ENCODE measurements at places on chromosomes 12 and 14.
A peak's percentile ranks its signal among the peaks of the same experiment; 100 is the strongest.

- DNase-seq = no peak
These were observed 36.3 kb upstream of the WDR89 start for GRCh38 chr14:63677891-63678379.

DNA sequence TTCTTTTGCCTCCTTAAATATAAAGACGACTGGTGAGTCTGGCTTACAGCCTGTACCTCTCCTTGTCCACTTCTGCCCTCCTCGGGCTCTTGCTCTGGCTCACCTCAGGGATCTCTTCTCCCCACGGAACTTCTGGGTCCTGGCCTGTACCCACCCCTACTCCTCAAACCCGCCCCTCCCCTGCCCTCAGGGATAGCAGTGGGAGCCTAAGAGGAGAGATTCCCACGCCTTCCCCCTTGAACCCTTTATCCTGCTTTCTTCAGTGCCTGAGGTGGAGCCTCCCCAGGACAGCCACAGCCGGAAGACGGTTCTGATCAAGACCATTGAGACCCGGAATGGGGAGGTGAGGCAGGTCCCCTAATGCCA is 2.7 kb downstream of the PRPH start:
- no peak for DNase-seq

GRCh38 chr14:61197416-61197815 is 83.7 kb downstream of the TMEM30B start:
- DNase-seq = no peak

DNA sequence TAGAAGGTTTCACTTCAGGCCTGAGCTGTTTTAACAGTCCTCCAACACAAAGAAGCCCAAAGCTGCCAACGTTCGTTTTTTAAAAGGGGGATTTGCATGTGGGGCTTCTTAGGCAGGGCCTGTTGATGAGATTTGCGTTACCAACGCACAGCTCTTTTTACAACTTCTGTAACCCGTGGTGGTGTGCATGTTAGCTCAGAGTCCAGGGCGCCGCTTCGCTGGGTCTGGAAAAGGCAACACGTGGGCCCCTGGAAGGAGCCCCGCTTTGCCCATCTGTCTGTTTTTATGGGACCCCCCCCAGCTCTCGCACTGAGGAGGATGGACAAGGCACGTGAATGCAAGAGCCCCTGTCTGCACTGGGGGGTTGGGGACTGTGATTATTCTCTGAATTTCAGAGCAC is 84.0 kb downstream of the ESR2 start:
- DNase-seq = no peak

DNA sequence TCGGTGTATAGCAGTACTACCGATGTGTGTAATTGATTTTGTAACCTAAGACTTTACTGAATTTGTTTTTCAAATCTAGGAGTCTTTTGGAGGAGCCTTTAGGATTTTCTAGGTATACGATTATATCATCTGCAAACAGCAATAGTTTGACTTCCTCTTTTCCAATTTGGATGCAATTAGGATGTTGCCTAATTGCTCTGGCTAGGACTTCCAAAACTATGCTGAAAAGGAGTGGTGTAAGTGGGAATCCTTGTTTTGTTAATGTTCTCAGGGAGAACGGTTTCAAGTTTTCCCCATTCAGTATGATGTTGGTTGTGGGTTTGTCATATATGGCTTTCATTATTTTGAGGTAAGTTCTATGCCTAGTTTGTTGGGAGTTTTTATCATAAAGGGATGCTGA is 171.6 kb upstream of the PDE3A start:
- peak; percentile 16 for DNase-seq

GRCh38 chr12:116280595-116281290 is 3.2 kb upstream of the MED13L start:
- DNase-seq = peak; percentile 75

DNA sequence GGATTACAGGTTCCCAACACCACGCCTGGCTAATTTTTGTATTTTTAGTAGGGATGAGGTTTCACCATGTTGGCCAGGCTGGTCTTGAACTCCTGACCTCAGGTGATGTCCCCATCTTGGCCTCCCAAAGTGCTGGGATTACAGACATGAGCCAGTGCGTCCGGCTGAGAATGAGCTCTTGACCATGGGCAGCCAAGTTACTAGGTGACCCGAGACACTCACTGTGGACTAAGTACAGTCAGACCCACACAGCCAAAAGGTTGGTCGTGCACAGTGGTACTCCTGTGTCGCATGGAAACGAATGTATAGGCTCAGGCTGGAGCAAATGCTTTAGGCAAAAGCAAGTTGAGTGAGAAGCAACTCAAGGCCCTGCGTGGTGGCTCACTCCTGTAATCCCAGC is 21.0 kb downstream of the DLK1 start:
- no peak for DNase-seq

- DNase-seq = no peak
These were observed 1096.5 kb downstream of the FSCB start for GRCh38 chr14:43410631-43411030.

DNA sequence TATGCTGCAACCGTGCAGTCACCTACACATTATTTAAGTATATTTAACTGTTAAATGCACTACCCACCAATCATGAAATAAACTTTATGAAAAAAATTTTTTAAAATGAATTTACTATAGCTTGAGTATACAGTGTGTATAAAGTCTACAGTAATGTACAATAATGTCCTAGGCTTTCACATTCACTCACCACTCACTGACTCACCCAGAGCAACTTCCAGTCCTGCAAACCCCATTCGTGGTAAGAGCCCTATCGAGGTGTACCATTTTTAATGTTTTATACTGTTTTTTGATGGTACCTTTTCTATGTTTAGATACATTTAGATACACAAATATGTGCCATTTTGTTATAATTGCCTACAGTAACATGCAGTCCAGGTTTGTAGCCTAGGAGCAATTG is 48.1 kb downstream of the KLRG1 start:
- no peak for DNase-seq

- no peak for DNase-seq
These were observed 4.2 kb upstream of the ASPG start for GRCh38 chr14:104081261-104081835.

DNA sequence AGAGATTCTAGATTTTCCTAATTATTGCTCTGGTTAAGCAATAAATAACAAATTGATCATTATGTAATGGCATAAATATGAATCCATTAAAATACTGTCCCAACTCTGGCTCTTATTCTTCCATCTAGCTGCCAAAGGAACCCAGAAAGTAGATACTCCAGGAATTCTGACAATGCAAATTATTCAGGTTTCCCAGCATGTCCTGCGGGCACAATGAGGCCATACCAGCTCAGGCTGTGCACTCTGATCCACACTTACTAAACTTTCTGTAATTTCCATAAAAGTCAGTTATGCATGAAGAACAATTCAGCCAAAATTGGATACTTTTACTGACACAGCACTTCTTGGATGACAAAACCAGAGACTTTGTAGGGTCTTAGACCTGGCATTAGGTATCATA is 576.3 kb downstream of the KCNH5 start:
- no peak for DNase-seq

DNA sequence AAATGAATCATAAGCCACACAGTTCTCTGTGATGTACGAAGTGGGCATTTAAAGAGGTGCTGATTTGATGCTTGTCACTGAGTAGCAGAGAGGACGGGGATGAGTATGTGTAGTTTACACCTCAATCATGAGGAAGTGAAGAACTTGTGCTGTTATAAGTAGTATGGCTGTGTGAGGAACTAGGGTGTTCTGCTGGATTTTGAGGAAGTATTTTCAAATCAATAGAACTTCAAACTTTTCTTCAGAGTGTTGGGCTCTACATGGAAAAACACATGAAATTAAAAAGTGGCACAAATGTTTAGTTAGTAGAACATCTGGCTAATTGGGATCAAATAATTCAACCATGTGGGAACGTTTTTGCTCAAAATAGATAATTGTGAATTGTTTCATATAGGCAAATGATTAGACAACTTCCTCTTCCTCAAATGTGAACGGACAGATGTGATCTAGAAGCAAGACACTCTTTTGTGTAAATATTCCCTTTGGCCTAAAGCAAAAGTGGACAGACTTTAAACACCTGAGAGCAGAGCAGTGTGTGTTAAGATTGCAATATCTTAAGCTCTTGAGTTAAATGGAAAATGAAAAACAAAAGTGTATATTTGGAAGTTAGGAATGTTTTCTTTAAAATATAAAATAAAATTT is 168.5 kb downstream of the NAV3 start:
- DNase-seq = peak; percentile 40

- no peak for DNase-seq
These were observed 6.2 kb downstream of the RERG start for GRCh38 chr12:15214851-15215601.

- peak; percentile 34 for DNase-seq
These were observed 94.4 kb downstream of the CRACR2A start for GRCh38 chr12:3658327-3659163.

DNA sequence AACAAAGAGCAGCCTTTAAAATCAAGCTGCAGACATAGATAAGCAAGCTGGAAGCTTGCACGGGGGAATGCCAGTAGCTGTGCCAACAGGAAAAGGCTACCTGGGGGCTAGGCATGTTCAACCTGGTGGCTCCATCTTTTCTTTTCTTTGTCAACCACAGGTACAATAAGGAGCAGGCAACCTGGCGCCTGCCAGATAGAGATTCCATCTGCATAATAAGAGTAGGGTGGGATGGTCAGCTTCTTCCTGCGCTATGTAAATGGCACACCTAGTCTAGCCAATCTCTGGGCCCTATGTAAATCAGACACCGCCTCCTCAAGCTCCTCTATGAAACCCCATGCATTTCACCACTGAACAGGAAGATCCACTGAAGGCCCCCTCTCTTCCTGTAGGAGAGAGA is 87.4 kb upstream of the PKP2 start:
- no peak for DNase-seq

GRCh38 chr14:90827919-90828610 is 11.8 kb upstream of the TTC7B start:
- DNase-seq = peak; percentile 93

DNA sequence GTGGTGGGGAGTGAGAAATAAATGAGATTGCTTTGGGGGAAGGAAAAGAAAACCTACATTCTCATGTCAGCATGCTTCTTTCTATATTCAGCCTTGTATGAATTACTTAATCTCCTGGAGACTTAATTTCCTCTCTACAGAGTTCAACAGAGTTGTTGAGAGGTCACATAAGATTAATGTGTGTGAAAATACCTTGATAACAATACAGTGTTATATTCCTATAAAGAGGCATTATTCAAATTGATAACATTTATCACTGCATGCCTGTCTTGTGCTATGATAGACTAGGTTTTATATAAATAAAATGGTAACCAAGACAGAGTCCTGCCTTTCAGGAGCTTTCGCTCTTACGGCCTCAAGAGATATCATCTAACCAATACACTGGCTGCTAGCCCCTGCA is 9.6 kb downstream of the FLRT2 start:
- DNase-seq = no peak

DNA sequence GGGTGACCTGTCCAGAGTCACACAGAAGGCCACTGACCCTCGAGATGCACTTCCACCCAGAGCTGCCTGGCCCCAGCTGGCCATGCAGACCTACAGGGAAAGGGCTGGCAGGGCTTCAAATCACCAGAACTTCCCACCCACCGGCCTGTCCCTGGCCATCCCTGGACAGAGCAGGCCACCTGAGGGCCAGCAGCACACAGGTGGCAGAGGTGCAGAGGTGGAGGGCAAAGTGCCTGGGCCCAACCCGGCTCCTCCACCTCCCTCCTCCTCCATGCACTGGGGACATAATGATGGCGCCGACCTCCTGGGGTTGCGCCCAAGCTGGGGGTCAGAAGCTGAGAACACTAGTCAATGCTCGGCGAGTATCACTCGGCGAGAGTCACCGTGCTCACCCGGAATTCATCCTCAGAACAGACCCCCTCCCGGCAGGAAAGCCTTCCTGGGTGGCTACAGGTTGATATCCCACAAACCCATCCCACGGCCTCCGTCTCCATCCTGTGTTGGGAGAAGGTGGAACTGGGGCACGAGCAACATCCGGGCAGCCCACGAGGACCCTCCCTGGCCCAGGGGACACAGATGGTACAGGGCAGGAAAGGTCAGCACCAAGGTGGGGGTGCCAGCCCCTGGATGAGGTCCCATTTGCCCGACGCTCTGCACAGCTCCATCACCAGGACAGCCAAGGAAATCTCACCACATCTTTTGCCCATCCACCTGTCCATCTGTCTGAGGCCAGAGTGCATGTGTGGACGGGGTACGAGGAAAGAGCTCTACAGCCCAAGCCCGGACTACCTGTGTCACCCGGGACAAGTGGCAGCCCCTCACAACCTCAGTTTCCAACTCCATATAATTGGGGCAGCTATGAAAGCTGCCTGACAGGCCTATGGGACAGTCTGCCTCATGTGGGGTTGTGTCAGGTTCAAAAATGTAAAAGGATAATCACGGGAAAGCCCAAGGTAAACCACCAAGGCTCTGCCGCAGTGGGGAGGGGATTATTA is 10.8 kb downstream of the BEGAIN start:
- DNase-seq = no peak

DNA sequence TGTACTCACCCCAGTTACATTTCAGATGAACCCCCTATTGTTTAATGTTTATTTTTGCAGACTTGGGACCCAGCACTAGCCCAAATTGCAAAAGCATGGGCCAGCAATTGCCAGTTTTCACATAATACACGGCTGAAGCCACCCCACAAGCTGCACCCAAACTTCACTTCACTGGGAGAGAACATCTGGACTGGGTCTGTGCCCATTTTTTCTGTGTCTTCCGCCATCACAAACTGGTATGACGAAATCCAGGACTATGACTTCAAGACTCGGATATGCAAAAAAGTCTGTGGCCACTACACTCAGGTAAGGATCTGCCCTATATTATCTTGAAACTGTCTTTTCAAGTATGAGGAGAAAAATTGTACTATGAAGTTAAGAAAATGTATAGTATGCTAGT is 1.2 kb downstream of the GLIPR1 start:
- DNase-seq = peak; percentile 56

DNA sequence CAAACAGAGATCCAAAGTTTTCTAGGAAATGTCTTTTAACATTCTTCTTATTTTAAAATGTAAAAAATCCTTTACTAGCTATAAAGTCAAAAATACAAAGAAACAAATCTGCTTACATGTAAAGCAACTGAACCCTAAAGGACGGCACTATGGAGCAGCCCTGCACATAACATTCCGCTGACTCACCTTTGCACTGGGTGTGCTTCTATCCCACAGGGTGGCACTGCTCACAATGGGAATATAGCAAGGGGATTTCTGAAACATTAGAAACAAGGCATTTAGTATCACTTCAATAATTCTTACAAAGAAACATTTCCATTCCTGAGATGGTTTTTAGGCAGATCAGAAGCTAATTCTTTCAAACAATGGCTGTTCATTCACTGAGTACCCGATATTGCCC is 94.3 kb downstream of the C12orf42 start:
- no peak for DNase-seq

DNA sequence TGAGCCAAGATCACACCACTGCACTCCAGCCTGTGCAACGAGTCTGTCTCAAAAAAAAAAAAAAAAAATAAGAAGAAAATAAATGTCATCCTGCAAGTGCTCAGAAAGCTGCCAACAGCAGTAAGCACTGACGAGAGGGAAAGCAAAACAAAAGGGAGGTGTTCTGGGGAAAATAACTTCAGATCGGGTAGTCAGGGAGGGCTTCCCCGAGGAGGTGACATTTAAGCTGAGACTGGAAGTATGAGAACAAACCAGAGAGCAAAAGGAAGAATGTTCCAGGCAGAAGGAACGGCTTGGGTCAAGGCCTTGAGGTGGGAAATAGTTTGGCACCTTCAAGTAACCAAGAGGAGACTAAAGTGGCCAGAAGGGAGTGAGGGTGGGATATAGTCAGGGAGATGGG is 4.7 kb upstream of the FAM222A start:
- DNase-seq = no peak

All from inflammatory macrophage treated with lipopolysaccharide for 1 hour (primary cell).